NCI-H460 (cell line): ENCODE measurements at places on chromosomes 5 and 9. TPM values are rescaled to one million over a fixed set of nuclear protein-coding genes. Genes with fewer than 3 reads are reported as not detected.

EPB41L4B gene
- 23.1 and 24.5 TPM in 2 replicates for total RNA-seq

PLAC8L1 gene
- not detected in 2 replicates for total RNA-seq

ADGRD2 gene
- total RNA-seq, result not detected in 2 replicates

LURAP1L gene
- total RNA-seq, result 17.5 and 21.5 TPM in 2 replicates

NTRK2 gene
- total RNA-seq, result 0.06 and 0.12 TPM in 2 replicates

IFNA21 gene
- not detected in 2 replicates for total RNA-seq

SH3RF2 gene
- total RNA-seq, result 8.4 and 10.6 TPM in 2 replicates

PCDHA9 gene
- 0.02 TPM in 1 of 2 replicates, not detected in the other for total RNA-seq

MYORG gene
- total RNA-seq, result 0.61 and 0.79 TPM in 2 replicates
